ENCODE measurements at places on chromosomes 5 and 9.

- no peak for DNase-seq
Measured at GRCh38 chr5:19498852-19499251, 489.1 kb downstream of the CDH18 start.

DNA sequence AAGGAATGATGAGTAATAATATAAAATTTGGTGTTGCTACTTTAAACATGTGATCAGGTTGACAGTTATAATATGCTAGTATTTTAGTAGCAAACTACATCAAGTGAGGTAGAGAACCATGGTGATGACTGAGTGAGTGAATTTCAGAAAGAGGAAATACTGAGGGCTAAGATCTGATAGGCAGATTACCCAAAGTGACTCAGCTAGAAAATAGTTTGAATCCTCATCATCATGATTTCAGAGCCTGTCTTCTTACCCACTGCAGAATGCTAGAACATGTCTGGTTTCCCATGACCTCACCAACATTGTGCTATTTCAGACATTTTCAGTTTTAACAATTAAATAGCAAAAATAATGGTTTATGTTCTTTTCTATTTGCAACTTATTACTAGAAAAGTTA, 602.1 kb downstream of the TAF11L14 start:
- DNase-seq, result no peak

DNA sequence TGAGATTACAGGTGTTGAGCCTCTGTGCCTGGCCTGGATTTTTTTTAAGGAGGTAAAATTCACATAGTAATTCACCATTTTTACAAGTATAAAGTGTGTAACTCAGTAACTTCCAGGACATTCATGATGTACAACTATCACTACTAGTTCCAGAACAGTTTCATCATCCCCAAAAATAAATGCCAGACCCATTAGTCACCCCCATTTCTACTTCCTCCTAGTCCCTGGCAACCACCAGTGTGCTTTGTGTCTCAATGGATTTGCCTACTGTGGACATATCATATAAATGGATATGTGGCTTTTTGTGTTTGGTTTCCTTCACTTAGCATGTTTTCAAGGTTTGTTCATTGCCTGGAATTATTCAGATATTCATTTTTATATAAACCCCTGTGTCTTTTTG, 72.5 kb upstream of the PANK3 start:
- no peak for DNase-seq

GRCh38 chr5:366541-367357, 45.2 kb downstream of the AHRR start:
- no peak for DNase-seq

DNA sequence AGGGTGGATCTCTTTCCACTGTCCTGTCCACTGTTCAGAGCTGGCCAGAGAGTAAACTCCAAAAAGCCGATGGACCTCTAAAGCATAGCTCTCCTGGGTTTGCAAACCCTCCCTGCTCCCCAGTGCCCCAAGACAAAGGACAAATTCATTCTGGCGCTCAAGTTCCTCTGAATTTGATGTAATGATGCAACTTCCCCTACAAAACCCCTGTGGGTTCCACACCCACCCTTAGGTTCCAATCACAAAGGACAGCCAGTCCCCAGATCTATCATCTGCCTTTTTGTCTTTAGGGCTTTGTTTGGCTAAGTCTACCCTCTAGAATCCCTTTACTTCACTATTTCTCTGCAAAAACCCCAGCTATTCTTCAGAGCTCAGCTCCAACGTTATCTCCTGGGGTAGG, 57.4 kb upstream of the SLC25A51 start:
- no peak for DNase-seq

- DNase-seq, result no peak
Measured at GRCh38 chr5:15885156-15885555, 294.4 kb downstream of the MARCHF11 start.

DNA sequence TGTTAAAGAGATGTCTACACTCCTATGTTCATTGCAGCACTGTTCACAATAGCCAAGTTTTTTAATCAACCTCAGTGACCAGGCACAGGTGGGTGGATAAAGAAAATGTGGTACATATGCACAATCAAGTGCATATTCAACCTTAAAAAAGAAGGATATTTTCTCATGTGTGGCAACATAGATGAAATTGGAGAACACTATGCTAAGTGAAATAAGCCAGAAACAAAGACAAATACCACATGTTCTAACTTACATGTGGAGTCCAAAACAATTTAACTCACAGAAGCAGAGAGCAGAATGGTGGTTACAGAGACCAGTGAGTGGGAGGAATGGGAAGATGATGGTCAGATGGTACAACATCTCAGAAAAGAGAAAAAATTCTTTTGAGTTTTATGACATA, 31.8 kb downstream of the ANXA1 start:
- no peak for DNase-seq

DNA sequence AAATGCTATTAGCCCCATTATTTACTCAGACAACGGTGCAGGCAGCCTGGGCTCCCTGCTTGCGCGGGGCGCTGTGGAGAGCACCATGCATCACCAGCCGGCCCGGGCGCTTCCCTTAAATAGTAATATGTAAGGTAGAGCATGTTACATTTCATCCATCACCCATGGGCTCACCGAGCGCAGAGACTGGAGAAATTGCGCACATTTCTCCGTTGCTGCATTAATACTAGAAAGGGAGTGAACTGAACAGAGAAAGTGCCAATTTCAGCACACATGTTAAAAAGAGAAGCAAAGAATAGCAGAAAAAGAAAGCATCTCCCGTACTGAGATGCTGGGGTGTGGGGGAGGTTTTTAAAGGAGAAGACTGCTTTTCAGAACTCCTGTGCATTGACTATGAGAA, 400.3 kb downstream of the ZSWIM6 start:
- DNase-seq, result peak; percentile 5

GRCh38 chr5:78597974-78598371, 50.6 kb downstream of the LHFPL2 start:
- no peak for DNase-seq

- DNase-seq, result no peak
Measured at GRCh38 chr5:176574297-176574591, 25.1 kb downstream of the CDHR2 start.

DNA sequence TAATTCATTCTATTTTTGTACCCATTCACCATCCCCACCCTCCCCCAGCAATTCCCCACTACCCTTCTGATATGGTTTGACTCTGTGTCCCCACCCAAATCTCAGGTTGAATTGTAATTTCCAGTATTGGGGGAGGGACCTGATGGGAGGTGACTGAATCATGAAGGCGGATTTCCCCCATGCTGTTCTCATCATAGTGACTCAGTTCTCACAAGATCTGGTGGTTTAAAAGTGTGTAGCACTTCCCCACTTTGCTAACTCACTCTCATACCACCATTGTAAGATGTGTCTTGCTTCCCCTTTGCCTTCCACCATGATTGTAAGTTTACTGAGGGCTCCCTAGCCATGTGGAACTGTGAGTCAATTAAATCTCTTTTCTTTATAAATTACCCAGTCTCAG, 25.9 kb upstream of the TESK1 start:
- DNase-seq, result no peak

GRCh38 chr5:122398016-122398415, 86.0 kb downstream of the SNCAIP start:
- no peak for DNase-seq

DNA sequence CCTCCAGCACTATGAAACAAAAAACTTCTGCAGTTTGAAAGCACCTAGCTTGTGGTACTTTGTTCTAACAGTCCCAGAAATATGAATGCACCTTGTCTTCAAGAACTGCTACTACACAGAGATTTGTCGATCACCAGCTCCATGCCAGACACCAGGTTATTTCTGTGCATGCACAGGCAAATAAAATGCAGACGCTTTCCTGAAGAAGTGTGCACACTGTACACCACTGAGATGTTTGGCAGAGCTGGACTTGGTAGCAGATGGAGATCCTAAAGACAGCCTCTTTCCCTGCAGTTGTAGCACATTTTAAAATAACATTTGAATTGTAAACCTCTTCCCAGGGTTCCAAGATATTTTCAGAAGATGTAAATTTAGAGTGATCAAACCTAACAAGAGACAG, 730.0 kb downstream of the MTRR start:
- DNase-seq, result no peak

DNA sequence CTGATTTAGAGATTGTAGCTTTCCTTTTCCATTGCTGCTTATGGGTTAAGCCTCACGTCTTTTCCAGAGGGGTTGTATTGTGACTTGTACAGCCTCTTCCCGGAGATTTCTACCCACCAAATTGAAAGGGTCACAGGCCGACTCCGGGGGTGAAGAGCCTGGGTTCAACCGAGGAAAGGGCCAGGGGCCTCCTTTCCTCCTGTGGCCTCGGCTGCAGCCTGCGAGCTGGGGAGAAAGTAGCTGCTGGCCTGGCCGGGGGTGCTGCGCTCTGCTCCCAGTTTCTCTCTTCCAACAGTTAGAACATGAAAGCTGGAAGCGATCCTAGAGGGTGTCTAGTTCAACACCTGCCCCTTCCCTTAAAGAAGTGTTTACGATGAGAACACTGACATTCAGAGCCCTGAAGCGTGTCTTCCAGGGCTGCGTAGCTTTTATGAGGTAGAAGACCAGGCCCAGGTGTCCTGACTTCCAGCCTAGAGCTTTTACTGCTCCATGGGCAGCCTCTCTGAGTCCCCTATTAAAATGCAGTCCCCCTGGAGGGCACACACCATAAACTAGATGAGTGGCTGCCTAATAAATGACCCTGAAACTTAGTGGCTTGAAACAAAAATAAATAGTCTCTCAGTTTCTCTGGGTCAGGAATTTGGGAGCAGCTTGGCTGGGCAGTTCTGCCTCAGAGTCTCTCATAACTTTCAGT, 56.9 kb downstream of the ACER2 start:
- DNase-seq, result no peak

DNA sequence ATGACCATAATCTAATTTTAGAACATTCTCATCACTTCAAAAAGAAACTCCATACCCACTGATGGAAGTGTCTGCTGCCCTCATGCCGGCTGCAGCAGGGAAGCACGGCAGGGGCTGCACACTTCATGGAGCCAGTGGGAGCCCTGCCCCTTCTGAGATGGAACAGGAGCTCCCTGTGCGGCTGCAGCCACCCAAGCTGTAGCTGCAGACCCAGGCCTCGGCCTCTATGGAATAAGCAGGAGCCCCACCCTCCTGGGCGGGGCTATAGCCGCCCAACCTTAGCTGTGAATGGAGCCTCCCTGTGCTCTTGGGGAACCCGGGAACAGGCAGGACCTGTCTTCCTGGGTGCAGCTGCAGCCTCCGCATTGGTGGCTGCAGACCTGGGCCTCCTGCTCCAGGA, 128.5 kb downstream of the NUDT12 start:
- DNase-seq, result peak; percentile 13

DNA sequence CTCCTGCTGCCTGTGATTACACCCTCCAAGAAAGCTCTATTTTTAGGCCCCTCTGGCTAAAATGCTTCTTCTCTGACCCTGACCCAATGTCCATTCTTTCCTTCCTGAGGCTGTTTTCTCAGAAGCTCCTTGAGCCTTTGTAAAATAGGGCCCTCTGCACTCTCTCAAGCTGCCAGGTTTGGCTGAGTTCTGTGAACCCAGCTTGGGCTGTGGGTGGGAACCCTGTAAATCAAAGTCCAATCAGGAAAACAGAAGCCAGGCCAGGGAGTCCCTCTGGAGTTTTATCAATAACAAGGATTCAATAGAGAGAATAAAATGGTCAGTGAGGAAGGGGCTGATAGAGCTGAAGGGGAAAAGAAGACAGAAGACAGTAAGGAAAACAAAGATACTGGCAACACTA, 43.7 kb upstream of the ERCC6L2 start:
- DNase-seq, result no peak

GRCh38 chr5:109690242-109690974, 681 bp downstream of the MAN2A1 start:
- DNase-seq, result peak; percentile 56

DNA sequence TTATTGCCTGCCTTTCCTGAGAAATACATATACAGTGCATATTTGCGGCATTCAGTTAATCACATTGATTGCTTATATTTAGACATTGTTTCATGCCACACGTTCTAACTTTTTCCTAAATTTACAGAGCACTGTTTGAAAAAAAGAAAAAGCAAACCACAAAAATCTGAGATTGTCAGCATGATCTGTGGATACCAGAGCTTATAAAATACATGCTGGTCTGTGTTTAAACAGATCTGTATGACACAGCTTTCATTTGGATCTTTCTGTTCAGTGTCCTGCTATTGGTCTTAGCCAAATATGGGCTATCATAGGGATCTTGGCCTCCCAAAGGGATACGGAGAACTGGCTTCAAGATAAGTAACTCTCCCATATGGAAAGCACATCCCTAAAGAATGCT, 20.2 kb downstream of the ALDH1A1 start:
- no peak for DNase-seq

GRCh38 chr5:173573126-173573960, 43.1 kb downstream of the BOD1 start:
- DNase-seq, result peak; percentile 58

- no peak for DNase-seq
Measured at GRCh38 chr9:13165956-13166355, 113.5 kb downstream of the MPDZ start.

- no peak for DNase-seq
Measured at GRCh38 chr5:128318691-128319090, 219.4 kb downstream of the FBN2 start.

DNA sequence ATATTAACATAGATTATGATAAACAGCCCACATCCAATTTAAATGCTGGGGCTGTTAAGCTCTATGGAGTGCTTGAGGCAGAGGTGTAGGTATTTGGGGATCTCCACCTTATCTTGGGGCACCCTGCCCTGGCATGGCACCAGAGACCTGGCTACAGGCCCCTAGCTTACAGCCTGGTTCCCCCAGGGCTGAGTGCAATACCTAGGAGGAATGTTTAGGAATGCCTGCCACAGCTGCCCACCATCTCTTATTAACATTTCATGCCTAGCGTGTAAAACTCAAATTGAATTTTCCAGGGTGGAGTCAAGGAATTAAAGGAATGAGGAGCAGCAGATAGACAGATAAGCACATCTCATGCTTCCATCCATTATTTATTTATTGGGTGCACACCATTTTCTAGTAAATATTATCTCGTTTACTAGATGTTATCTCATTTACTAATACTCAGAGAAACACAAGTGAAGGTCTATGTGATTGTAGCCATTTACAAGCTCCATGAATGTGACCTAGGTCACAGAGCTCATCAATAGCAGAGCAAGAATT, 55.6 kb upstream of the TNFSF8 start:
- DNase-seq, result no peak

- DNase-seq, result no peak
Measured at GRCh38 chr9:91664663-91665062, 241.0 kb upstream of the NFIL3 start.

- DNase-seq, result no peak
Measured at GRCh38 chr9:73143711-73144328, 7.8 kb upstream of the ANXA1 start.

GRCh38 chr5:5738797-5739489, 316.5 kb downstream of the ICE1 start:
- DNase-seq, result no peak

GRCh38 chr9:94851892-94852291, 125.4 kb downstream of the AOPEP start:
- DNase-seq, result no peak

- no peak for DNase-seq
Measured at GRCh38 chr5:82858151-82859025, 218.8 kb downstream of the TMEM167A start.
